Stimulated activated CD4-positive, alpha-beta T cell treated with anti-CD3 and anti-CD28 coated beads, Interleukin-1b, Interleukin-23, amount 100 ng/mL, for 1 hour (primary cell): ENCODE measurements at places on chromosomes 6 and 20.

GRCh38 chr6:73074175-73074574 lies 151.1 kb downstream of the KHDC1L start:
- DNase-seq, result no peak

DNA sequence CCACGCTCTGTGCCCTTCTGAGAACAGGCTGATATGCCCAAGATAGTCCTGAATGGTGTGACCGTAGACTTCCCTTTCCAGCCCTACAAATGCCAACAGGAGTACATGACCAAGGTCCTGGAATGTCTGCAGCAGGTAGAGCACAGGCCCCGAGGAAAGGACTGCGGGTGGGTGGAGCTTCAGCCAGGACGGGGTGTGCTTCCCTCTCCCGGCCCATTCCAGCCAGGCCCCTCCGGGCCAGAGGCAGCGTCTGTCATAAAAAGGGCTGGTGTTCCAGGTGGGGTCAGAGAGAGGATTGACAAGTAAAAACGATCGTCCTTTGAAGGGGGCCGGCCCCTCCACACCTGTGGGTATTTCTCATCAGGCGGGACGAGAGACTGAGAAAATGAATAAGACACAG lies 1.3 kb downstream of the RTEL1 start:
- no peak for DNase-seq

- DNase-seq, result no peak
These were observed 563.8 kb upstream of the MARCKS start for GRCh38 chr6:113293423-113293740.

- DNase-seq, result no peak
These were observed 28.2 kb upstream of the KCNB1 start for GRCh38 chr20:49510562-49511122.

GRCh38 chr6:126170978-126171382 lies 168.9 kb upstream of the CENPW start:
- DNase-seq, result no peak

DNA sequence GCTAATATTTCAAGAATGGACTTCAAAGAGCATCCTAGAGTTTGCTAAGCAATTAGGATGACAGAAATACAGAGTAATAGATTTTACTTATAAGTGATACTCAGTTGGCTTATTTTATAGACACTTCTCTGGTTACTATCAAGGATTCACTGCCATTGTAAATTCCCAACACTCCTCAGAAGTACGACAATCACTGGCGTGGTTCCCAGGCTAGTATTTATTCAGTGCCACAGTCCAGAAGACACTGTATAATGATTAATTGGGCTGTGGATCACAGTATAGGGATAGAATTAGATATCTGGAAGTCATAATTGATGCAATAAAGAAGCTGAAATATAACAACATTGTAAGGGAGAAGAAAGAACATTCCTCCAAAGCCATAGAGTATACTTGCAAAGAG lies 15.7 kb downstream of the MANEA start:
- DNase-seq, result no peak

DNA sequence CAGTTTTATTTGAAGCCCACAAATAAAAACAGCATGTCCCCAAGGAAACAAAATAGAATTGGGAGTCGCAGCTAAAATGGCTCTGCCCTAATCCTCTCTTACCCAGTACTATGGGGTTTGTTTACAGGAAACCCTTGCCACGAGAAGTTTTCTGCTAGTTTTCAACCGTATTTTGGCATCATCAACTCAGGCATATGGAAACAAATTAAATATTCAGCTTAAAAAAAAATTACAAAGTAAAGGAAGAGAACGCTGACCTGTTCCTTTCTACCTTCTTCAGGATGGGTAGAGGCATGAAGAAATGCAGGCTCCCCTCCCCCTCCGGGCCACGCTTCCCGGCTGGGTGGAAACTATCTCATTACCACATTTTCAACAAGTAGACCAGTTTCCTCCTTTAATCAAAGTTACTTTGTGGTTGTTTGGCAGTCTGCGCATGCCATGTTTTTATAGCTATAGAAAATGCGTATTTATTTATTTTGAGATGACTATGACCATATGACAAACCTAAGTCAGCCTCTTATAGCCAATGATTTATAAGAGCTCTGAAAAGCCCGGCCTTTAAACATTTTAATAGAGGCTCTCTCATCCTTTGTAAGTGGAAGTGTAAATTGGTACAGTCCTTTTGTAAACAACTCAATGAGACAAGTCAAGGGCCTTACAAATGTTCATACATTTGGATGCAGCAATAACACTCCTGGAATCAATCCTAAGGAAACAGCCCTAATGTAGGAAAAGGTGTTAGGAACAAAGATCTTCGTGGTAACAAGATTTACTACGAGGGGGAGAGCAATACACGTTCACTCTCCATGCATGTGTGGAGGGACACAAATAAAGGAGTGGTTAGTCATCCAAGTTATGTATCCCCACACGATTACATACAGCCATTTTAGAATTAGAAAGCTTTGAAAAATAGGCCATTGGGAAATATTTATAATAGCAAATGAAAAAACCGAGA lies 16.1 kb upstream of the ZNF217 start:
- peak; percentile 44 for DNase-seq

DNA sequence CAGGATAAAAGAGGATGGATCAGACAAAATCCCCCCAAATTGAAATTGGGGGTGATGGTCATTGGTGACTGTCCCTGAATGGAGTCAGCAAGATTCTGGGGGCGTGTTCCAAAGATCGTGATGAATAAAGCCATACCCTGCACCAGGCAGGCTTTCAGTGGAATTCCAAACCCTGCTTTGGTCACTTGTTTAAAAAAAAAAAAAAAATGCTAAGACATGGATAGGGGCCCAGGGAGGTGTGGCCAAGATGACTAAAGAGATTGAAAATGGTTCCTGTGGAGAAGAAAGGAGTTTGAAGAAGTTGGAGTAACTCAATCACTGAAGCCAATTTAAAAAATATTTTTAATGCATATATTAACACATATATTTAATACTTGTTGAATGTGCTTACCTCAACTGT lies 161.4 kb upstream of the KCNG1 start:
- no peak for DNase-seq

DNA sequence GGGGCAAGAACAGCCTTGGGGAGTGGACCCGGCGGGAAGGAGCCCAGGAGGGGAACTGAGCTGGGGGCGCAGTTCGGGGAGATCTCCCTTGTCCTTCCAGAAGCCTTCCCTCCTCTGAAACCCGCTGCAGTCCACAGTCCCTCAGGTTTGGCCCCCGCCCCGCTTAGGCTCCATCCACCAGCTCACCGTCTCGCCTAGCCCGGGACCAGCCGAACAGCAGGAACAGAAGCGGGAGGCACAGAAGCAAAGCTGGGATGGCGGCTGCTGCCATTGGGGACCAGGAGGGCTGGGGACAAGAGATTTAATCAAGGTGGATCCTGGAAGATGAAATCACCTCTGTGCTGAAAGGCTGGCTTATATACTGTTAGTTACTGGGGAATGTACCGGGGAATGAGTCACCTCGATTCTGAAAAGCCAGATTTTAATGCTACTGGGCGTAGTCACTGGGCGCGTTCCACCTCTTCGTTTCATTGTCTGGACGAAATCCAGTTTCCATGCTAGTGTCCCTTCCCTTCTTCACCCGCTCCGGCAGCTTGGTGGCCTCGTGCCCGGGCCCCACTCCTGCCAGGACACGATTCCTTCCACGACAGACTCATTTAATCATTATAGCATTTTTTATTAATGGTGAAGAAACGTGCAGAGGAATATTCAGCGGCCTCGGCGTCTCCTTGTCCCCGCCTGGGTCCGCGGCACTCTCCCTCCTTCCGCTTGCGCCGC lies at the start of gene RAET1L:
Gene RAET1L (minus strand): TSS at position 332 of the 717 bp plus-strand sequence. CDS start 61 bp downstream, at position 271.
- no peak for DNase-seq

GRCh38 chr6:51411496-51412125 lies 592.9 kb downstream of the TFAP2B start:
- DNase-seq, result no peak

GRCh38 chr6:36098253-36098919 lies 31.9 kb upstream of the MAPK13 start:
- DNase-seq, result no peak

GRCh38 chr6:161686655-161687054 lies 412.8 kb upstream of the AGPAT4 start:
- DNase-seq, result no peak

GRCh38 chr20:21570285-21570992 lies 56.6 kb upstream of the NKX2-2 start:
- no peak for DNase-seq

- DNase-seq, result no peak
These were observed 15.6 kb upstream of the RIPK1 start for GRCh38 chr6:3052481-3053230.

- no peak for DNase-seq
These were observed 65.9 kb downstream of the PREX1 start for GRCh38 chr20:48761874-48762273.
